ENCODE measurements at places on chromosomes 11 and 22.

GRCh38 chr11:127966821-127967220 is 620.5 kb downstream of the ETS1 start:
- no peak for DNase-seq

- DNase-seq, result no peak
These were observed 982 bp downstream of the APOBEC3H start for GRCh38 chr22:39098026-39098425.

GRCh38 chr11:20007386-20007785 is 152.9 kb downstream of the DBX1 start:
- no peak for DNase-seq

DNA sequence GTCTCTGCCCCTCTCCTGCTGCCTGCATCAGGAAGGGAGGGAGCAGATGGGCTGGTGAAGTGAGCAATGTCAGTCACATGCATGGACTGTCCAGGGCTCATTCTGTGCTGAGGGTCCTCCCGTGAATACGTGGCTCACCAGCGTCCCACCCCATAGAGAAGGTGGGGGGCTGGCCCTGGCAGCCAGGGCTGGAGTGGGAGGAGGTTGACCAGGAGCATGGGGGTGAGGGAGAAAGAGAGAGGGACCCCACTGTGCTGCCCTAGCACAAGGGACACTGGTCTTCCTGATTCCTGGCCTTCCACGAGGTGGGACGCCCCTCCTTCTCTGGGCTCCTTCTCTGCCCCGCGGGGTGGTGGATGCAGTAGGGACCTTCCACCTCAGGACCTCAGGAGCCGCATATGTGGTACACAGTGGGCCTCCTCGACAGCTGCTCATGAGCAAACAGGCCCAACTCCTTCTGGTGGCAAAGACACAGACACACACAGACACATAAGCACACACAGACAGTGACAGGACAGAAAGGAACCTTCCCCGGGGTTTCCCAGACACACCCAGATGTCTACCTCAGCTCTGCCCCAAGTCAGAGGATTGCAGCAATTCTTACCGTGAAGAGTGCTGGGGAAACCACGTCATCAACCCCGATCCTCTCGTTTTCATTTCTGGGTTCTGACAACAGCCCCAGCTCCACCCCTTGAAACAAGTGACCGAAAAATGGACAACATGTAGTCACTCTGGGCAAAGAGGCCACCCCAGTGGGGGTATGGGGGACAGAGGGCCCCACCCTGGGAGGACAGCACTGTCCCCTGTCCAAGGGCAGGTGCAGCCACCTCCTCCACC is 3.6 kb upstream of the APOBEC3A start:
- DNase-seq, result no peak

- DNase-seq, result no peak
These were observed 109.0 kb downstream of the OSBP2 start for GRCh38 chr22:30803679-30804078.

GRCh38 chr11:46970913-46971625 is 34.5 kb downstream of the CSTPP1 start:
- DNase-seq, result no peak

DNA sequence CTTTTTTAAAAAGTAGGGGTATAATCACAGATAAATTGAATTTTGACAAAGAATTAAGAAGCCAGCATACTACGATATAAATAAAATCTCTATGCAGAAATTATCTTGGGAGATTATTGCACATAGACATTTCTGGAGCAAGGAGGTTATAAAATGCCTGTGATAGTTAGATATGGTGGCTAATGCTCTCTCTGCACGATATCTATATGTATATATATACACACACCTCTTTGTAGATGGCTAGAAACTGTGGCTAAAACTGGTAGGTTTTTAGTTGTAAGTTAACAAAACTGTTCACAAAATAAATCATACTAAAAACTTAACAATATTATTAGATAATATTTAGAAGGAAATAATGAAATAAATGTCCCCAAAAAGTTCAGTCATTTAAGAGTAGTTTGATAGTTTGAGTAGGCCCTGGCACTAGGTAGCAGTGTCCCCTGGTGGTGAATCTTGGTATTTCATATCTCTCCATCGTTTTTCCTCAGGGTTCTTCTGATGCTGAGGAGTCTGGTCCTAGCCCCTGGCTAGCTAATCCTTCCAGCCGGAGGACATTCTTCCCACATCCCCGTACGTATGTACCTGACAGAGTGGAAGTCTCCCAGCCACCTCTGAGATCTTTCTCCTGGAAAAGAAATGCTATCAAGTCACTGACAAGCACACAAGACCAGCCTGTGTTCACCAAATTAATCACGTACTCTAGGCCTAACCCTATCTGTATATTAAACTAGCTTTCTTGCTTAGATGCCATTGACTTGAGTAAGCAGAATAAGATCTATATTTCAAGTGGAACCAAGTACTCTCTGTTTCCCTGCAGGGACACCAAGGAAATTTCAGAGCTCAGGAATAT is 32.2 kb downstream of the ART5 start:
- no peak for DNase-seq

GRCh38 chr11:128905345-128906184 is 14.4 kb downstream of the KCNJ5 start:
- DNase-seq, result no peak

DNA sequence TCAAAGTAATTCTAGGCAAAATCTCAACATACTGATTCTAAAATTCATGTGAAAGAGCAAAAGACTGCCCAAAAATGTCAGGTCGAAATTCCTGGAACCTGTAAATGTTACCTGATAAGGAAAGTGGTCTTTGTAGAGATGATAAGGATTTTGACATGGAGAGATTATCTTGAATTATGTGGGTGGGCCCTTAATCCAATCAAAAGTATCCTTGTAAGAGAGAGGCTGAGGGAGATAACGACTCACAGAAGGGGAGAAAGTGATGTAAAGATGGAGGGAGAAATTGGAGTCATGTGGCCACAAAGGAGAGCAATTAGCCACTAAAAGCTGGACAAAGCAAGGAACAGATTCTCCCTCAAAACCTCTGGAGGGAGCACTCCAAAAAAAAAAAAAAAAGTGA is 20.5 kb downstream of the RRM1 start:
- no peak for DNase-seq

DNA sequence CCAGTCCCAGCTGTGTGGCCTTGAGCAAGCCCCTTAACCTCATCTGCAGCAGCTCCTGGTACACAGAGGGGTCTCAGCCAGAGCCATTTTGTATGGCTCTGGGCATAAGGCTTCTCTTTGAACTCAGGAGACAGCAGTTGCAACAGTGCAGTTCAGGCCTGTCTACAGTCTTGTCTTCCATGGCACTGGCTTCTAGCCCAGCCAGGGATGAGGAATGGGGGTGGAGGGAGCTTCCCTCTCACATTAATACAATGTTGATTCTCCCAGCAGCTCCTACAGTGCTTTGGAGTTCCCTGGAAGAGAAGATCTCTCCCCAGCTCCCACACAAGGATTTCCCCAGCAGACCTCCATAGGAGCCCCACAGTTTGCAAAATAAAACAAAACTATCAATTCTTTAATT is 350.2 kb downstream of the BUD13 start:
- DNase-seq, result no peak

GRCh38 chr22:20113551-20114310 is 2.2 kb upstream of the RANBP1 start:
- no peak for DNase-seq

GRCh38 chr22:20031732-20032406 is 11.0 kb downstream of the TANGO2 start:
- DNase-seq, result peak; percentile 11

- no peak for DNase-seq
These were observed 32.7 kb downstream of the THOC5 start for GRCh38 chr22:29520851-29521250.
